NCI-H187 (cell line): ENCODE measurements at places on chromosomes 3 and 15.

GRCh38 chr15:64282701-64283100 is 73.3 kb downstream of the CSNK1G1 start:
- DNase-seq: no peak

GRCh38 chr3:189563853-189564563 is 67.2 kb upstream of the TP63 start:
- no peak for DNase-seq

DNA sequence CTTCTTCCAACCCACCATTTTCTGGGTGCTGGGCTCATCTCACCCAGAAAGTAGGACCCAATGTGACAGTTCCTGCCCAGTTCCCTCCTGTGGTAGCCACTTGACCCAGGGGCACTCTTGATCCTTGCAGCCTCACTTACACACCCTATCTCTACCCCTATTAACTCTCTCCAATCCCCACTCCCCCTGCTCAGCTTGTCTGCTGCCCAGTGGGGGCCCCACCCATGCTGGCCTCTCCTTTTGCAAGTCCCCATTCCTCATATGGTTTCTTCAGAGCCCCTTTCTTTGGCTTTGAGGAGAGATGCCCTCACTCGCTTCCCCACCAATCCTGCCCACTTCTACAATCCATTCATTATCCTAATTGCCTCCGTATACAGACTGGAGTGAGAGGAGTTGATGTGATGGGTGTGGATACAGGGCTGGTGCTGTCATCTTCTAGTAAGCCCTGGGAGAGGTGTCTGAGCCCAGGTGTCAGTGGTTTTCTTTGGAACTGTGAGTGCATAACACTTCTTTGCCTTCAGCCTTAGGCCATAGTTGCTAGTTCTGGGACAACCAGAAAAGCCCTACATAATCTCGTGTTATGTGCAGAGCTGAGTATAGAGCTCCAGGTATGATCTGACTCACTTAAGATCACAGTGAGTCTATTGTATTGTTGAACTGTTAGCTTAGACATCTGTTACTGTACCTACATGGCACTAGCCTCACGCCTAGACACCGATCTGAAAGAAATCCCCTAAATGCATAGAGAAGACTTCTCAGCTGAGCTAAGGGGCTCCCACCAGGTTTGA is 4.8 kb upstream of the CCR5 start:
- no peak for DNase-seq

DNA sequence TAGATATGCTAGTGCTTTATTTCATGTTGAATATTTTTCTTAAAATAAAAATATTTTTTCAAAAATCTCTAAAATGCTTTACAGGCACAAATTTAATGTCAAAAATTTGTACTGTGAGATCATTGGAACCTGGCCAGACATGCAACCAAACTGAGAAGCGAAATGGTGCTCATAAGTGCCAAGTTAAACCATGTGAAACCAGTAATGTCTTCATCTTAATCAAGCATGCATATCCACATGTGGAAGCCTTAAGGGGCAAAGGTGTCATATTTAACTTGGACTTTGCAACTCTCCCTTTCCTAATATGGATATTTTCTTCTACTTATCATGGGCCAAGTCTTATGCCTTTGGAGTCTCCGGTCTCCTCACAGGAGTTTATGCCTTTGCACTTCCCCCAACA is 208.9 kb upstream of the COL8A1 start:
- DNase-seq: no peak

GRCh38 chr3:195236801-195237570 is 34.0 kb downstream of the XXYLT1 start:
- no peak for DNase-seq

- no peak for DNase-seq
Measured at GRCh38 chr3:46812237-46812791, 50.9 kb downstream of the MYL3 start.

DNA sequence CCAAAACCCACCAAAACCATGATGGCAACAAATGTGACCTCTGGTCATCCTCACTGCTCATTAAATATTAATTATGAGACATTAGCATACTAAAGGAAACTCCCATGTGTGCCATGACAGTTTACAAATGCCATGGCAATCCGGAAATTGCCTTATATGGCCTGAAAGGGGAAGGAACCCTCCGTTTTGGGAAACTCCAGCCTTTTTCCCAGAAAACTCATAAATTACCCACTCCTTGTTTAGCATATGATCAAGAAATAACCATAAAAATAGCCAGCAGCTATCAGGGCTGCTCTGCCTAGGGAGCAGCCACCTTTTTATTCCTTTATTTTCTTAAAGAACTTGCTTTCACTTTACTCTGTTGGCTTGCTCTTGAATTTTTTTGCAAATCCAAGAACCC is 992.7 kb downstream of the NTRK3 start:
- no peak for DNase-seq

DNA sequence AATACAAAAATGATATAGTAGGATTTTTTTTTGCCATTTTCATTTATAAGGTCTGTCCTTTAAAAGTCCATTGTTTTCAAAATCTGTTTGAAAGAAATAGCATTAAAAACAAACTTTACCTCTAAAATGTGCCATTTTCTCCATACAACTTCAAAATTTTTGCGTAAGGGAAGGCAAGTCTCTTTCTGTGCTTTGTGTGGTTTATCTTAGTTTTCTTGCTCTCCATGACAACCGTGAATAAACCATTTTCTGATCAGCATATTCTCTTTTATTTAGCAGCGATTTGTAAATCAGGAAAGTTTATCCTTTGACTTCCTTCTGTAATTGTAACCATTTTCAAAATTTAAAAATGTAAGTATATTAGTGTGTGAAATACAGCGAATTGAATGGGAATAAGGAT is 147.9 kb upstream of the CGNL1 start:
- DNase-seq: no peak

DNA sequence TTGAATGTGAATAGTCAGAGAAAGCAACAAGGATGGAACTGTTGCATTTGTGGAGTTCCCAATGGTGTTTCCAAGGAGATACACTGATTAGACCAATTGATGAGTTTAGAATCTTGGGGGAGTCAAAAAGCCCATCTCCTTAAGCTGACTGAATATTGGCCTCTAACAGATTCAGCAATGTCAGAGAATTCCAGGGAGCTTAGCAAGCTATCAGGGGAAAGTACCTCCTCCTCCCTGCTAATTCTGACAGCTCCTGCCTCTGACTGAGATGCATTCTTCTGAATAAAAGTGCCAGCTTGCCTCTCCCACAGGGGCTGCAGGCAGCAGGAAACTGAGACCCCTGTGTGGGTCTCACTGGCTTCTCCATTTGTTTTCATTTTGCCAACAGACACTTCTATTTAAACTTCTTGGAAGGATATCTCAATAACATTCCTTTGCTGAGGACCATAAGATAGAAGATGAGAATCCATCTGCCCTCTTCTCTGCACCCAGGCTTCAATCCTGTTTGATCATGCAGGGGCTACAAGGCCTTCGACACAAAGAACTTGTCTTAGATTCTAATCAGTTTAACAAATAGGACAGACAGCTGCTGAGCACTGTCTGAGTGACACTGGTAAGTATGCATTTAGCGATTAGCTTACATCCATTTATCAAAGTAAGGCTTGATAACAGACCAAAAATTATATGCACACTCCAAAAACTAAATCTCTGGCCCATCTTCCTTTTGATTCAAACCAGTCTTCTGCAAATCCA is 1080.8 kb downstream of the TUSC7 start:
- DNase-seq: no peak

DNA sequence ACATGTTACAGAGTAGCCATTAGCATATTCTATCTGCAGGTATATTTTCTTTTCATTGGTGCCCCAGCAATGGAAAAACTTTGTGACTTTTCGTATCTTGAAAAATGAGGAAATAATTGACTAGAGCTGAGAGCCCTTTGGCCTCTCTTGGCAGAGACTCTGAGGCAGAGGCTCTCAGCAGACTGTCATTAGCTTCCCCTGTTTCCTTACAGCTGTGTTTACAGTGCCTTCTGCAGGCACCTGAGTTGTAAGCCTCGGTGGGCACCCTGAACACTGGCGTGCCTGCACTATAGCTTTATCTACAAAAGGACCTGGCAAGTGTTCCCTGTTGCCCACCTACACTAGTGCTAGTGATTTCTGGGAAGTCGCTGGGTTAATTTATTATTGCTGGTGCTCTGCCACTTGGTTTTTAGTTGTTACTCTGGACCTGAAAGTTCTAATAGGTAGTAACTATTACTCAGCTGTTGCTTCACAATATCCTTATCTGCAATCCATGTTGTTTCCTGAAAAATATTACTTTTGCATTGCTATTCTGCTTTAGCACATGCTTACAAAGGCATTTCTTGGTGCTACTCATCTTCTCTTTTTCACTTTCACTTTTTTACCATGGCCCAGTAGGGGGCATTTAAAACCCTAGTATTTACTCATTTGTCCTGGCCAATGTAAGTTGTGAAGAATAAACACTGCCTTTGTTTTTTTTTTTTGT is 7.8 kb upstream of the GPR171 start:
- no peak for DNase-seq

DNA sequence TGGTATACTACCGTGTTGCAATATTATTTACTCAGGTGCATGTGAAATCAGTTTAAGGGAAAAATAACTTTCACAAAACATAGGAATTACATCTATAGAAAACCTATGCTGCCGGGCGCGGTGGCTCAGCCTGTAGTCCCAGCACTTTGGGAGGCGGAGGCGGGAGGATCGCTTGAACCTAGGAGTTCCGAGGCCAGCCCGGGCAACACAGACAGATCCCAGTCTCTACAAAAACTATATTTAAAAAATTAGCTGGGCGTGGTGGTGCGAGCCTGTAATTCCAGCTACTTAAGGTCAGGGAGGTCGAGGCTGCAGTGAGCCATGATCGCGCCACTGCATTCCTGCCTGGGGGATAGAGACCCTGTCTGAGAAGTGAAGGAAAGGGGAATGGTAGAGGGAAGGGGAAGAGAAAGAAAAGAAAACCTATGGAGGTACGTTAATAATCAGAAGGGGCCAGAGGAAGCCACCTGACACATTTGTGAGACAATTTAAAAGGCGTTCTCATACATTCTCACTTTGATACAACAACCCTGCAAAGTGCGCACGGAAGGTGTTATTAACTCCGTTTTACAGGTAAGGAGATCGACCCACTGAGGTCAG is 456 bp upstream of the TMEM62 start:
- DNase-seq: no peak

GRCh38 chr3:194298331-194299227 is 52.5 kb downstream of the CPN2 start:
- no peak for DNase-seq

GRCh38 chr3:181239441-181239840 is 249.9 kb upstream of the DNAJC19 start:
- DNase-seq: peak; percentile 23

DNA sequence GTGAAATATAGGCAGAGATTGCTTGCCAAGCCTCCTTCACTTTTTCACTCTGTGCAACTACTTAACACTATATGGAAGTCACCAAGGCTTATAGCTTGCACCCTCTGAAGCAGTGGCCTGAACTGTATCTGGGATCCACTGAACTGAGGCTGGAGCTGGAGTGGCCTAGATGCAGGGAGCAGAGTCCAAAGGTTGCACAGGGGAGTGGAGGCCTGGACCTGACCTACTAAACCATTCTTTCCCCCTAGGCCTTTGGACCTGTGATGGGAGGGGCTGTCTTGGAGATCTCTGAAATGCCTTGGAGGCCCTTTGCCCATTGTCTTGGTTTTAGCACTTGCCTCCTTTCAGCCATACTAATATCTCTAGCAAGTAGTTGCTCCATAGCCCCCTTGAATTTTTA is 57.5 kb downstream of the P2RY1 start:
- no peak for DNase-seq

GRCh38 chr15:63146684-63147083 is 10.6 kb downstream of the RPS27L start:
- DNase-seq: no peak

DNA sequence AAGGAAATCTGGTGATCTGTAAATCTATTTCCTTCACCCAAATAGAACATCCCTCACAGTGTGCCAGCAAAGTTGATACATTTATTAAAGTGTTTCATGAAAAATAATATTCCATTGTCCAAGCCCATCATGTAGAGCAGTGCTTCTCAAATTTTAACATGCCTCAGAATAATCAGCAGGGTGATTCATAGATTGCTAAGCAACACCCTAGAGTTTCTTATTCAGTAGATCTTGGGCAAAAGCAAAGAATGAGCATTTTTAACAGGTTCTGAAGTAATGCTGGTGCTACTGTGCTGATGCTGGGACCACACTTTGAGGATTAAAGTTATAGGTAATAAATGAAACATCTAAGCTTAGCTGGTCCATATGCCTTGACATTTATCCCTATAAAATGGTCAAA is 210.5 kb downstream of the ZIC4 start:
- no peak for DNase-seq

DNA sequence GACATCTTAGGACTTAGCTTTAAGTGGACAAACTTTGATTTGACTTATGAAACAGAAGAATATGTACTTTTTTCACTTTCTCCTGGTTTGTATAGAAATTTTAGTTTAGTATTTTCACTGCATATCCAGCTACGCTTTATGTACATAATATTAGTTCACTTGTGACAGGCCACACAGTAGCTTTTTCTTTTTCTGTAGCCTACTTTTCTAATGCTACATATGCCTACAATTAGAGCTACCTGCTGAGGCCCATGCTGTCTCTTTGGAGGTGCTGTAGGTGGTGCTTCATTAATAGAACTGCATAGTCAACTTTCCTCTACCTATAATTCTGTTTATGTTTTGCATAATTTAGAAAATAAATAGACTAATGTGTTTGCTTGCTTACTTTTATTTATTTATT is 191.6 kb downstream of the NLGN1 start:
- DNase-seq: no peak

DNA sequence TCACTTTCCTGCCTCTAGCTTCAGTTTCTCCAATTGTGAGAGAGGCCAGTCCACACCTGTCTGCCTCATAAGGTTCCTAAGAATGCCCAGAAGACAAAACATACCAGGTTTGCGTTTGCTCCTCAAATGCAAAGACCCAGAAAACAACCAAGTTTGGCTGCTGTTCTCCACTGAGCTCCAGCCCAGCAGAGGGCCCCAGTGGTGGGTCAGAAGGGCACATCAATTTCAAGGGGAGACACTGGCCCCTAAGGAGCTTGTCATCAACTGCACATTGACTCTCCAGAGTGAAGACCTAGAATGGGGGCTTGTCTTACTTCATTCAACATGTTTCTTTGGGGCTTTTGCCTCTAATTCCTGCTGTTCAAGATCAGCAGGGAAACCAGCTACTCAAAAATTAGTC is 127.9 kb upstream of the SLC6A11 start:
- DNase-seq: no peak

GRCh38 chr15:52559575-52559974 is 9.3 kb downstream of the ARPP19 start:
- DNase-seq: no peak
